ENCODE measurements at places on chromosomes 3 and 15. TPM values are rescaled to one million over a fixed set of nuclear protein-coding genes. Genes with fewer than 3 reads are reported as not detected.

Gene WDR93
- 0.13 TPM for total RNA-seq

Gene LMCD1
- 6.3 TPM for total RNA-seq

Gene TLNRD1
- total RNA-seq, result 27.5 TPM

Gene MME
- total RNA-seq, result 25.8 TPM

Gene SERINC4
- total RNA-seq, result not detected

Gene THPO
- total RNA-seq, result not detected

Gene AHSG
- not detected for total RNA-seq

Gene CIDEC
- total RNA-seq, result not detected

Gene BRK1
- 108 TPM for total RNA-seq

Gene GOLGA6B
- total RNA-seq, result not detected

Gene OSBPL10
- total RNA-seq, result 54.9 TPM

Gene DUSP7
- total RNA-seq, result 23.2 TPM

Gene CADM2
- total RNA-seq, result 0.07 TPM

Gene SLC12A1
- not detected for total RNA-seq

Gene GOLGA6L10
- total RNA-seq, result 0.40 TPM

Gene CACNA2D2
- total RNA-seq, result under 0.01 TPM

Gene ITGA11
- 0.14 TPM for total RNA-seq

Gene SYNPR
- total RNA-seq, result not detected

Gene VIPR1
- 3.2 TPM for total RNA-seq

Gene SLC9C1
- 0.57 TPM for total RNA-seq

Gene UMPS
- 45.3 TPM for total RNA-seq

Gene CCK
- total RNA-seq, result not detected

Gene FES
- 50.6 TPM for total RNA-seq

Gene FRMD5
- total RNA-seq, result 25.8 TPM

Gene FHIT
- total RNA-seq, result 2.5 TPM

Gene CFAP100
- total RNA-seq, result not detected

Gene PLSCR2
- total RNA-seq, result not detected

Gene CAV3
- total RNA-seq, result not detected

Gene GPR156
- total RNA-seq, result 0.27 TPM

Gene CKMT1A
- total RNA-seq, result not detected

Gene MAP3K13
- 25.8 TPM for total RNA-seq

Gene TGM5
- total RNA-seq, result not detected

Gene CLDN16
- total RNA-seq, result not detected

Gene GPR171
- total RNA-seq, result not detected

Gene C15orf39
- 27.8 TPM for total RNA-seq

Gene SPRED1
- 39.6 TPM for total RNA-seq

Gene CCR8
- total RNA-seq, result not detected

Gene SNTN
- total RNA-seq, result not detected

Gene A4GNT
- not detected for total RNA-seq

Gene KNSTRN
- 53.6 TPM for total RNA-seq

Gene FOXP1
- total RNA-seq, result 85.8 TPM

Gene DLL4
- total RNA-seq, result 72.7 TPM

Gene RLBP1
- total RNA-seq, result not detected

Gene MAGI1
- 34.3 TPM for total RNA-seq

Gene ARPIN
- total RNA-seq, result 12.0 TPM
